HCT116 (cell line): ENCODE measurements at places on chromosomes 2 and 18.

DNA sequence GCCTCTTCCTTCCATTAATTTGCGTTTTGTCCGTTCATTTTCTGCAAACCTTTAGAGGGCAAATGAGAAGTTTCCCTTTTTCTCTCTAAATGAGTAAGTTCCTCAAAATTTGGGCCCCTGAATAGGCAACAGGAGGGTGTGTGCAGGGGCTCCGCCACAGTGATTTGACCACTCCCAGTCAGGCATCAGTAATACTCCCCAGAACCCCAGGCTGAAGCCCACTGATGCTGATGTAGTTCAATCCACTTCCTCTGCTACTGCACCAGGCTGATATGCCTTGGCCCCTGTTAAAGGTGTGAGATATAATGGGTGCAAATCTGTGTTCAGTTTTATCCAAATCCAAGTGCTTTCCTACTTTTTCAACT lies 1150.0 kb downstream of the RPIA start:
- DNase-seq, result no peak

DNA sequence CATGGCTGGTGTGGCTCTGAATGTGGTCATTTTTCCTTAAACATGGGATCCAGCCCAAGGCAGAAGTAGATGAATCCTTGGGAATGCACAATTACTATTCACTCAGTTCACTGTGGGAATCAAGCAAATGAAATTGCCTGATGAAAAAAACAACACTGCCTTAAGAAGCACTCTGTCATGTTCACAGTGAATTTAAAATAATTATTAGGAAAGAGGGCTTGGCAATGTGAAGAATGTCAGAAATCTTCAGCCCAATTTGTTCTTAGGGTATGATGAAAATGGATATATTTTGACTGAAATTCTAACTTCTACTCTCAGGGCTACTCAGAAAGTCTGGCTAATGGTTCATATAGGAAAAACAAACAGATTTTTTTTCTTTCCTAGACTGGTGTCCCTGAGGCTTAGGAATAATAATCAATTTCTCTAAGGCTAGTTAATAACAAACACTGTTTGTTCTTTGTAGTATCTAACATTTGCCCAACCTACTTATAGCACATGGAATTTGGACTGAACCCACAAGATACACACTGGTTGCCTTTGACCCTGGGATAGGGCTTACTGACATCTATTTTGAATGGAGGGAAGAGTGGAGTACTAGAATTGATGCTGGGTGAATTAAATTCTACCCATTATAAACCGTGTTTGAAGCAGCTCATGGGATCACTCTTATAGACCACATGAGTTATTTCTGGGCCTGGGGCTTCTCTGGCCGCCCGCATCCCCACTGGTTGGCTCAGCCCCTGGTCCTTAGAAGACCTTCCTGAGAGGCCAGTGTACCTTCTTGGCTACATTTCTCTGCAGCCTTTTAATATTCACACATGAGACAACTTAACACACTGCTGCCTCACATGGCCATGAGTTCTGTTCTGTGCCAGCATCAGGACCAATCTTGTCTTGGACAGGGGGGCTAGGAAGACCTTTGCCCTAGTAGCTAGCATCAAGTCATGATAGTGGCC lies 8.3 kb upstream of the MRPL33 start:
- DNase-seq, result no peak

DNA sequence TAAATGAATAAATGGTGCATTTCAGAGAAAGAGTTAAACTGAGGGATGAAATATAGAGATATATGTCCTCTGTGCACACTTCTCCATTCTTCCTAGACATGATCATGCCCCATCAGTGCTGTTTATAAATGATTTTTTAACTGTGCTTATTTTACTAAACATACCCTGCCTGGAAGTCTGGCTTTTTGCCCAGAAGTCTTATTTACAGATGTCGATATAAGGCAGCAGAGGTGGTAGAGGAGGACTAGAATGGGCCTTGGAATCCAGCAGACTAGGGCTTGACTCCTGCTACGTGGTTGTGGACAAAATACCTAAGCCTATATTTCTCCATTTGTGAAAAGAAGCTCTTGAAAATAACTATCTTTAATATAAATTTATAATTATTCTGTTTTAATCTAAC lies 355.5 kb downstream of the RAD51AP2 start:
- no peak for DNase-seq

- DNase-seq, result no peak
These were observed 145.7 kb upstream of the MYCN start for GRCh38 chr2:15794608-15795134.

- no peak for DNase-seq
These were observed 37.2 kb downstream of the PTPRM start for GRCh38 chr18:7604361-7604760.

DNA sequence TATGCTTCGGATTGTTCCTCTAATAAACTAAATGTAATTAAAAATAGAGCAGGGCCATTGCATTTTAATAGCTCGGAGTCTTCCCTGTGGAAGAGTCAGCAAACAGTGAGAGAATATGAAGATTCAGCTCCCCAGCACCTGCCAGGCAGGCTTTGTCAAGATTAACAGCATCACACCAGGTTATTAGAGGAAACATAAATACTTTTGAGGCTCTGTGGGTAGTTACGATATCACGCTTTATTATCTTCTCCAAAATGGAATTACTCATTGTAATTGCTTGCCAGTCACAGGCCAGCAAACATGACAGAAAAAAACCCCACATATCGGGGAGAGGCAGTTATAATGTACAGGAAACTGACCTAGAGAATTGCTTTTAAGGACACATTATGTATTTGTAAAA lies 303.9 kb downstream of the CPS1 start:
- no peak for DNase-seq

DNA sequence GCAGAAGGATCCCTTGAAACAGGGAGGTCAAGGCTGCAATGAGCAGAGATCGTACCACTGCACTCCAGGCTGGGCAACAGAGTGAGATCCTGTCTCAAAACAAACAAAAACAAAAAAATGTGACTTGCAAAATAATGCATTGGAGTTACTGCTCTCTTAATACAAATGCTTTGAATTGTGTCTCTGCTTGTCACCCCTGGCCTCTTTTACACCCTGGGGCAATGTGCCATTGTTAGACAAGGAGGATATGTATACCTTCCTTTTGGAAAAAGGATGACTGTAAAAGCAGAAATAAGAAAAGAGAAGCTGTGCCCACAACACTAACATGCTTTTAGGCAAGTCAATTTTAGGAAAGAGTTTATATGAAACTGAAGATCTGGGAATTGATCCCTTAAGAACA lies 20.8 kb upstream of the C2orf74 start:
- DNase-seq, result no peak

DNA sequence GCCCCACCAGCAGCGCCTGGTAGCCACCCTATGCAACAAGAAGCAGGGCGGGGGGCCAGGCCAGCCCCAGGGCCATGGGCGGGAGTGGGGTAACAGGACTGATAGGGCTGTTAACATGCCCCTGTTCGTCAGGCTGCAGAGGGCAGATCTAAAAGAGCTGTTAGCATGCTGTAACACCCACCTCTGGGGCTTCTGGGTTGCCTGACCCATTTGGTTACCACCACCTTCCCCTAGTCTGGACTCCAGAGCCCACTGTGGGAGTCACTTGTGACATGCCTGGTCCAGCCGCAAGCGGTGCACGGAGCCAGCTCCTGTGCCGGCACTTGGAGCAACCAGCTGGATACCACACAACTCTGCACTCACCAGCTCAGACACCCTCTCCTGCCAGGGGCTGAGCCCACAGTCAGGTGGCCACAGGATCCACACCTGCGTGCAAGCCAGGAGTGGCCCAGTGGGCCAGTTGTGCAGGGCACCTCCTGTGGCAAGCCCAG lies 2.1 kb downstream of the METTL8 start:
- DNase-seq, result no peak

GRCh38 chr2:150475479-150476250 lies 11.8 kb downstream of the RND3 start:
- no peak for DNase-seq

GRCh38 chr2:176205126-176205525 lies 16.7 kb downstream of the HOXD1 start:
- DNase-seq, result no peak

DNA sequence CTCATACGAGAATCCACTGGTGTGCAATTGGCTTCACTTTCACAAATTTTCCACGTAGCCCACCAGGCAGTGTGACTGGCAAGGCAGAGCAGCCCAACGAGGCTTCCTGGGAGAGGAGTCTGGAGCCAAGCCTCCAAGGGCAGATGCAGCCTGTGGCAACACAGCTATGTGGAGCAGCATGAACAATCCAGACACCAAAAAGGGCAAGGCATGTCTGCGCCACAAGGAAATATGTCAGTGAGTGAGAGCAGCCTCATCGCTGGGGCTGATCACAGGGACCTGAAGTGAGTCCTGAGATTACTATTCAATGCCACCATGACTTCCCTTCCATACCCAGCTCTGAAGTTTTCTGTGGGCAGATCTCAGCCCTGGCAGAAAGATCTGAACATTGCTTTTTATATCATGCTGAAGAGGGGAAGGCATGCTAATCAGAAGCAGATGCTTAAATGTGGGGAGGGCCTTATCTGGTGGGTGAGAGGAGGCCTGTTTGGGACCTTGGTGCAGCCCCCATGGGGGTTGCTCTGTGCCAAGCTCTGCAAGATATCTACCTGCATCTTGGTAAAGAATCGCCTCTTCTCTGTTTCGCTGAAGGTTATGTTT lies 40.0 kb upstream of the PUM2 start:
- no peak for DNase-seq

DNA sequence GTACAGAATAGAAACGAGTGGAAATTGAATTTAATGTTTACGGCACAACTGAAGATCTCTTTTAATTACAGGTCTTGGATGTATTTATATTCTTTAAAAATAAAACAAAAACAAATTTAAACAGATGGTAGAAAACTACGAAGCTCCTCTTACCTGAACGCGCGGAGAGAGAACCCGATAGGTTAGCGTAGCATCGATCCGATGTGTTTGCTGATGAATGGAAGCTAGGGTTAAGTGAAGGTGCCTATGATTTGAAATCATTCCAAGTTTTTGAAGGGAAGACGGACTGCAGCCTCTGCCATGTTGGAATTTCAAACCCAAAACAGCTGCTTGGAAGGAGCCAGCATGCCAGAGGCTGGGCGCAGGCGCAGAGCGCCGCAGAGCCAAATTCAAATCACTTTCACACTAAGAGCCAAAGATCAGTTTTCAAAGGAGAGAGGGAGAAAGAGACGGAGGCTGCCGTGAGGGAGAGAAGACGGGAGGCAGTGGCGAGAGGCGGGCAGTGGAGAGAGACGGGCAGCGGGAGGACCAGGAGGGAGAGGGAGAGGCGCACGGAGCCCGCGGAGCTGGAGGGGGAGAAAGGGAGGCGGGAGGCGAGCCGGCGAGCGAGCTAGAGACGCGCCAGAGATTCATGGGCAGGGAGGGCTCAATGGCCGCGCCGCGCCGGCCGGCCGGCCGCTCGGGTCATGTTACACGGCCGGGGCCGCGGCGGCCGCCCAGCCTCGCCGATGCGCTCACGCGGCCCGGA lies at the start of gene FIGN:
FIGN (minus strand) TSS at position 324 of the 748 bp plus-strand sequence. CDS start 1,081 bp downstream, outside the sequence.
- DNase-seq, result no peak

GRCh38 chr2:30152385-30152784 lies 5.6 kb downstream of the YPEL5 start:
- DNase-seq, result no peak
